Kidney epithelial cell (primary cell): ENCODE measurements at places on chromosomes 11 and 22. TPM values are rescaled to one million over a fixed set of nuclear protein-coding genes. Genes with fewer than 3 reads are reported as not detected.

NRXN2 gene
- not detected in 2 replicates for total RNA-seq

FXYD2 gene
- total RNA-seq = 5.0 and 7.5 TPM in 2 replicates

LDHAL6A gene
- total RNA-seq = not detected in 2 replicates

KDM4D gene
- total RNA-seq = 1.5 and 2.7 TPM in 2 replicates

KCNE3 gene
- 0.42 and 0.55 TPM in 2 replicates for total RNA-seq

TIMP3 gene
- total RNA-seq = 44.2 and 45.6 TPM in 2 replicates

UPB1 gene
- not detected in 2 replicates for total RNA-seq

TRPC6 gene
- not detected in 2 replicates for total RNA-seq

KDELR3 gene
- total RNA-seq = 17.0 and 18.5 TPM in 2 replicates

GRCh38 chr11:93791493-93791892, 7.4 kb downstream of the MED17 start:
- DNase-seq = no peak

GRCh38 chr11:83336993-83337392, 50.8 kb upstream of the CCDC90B start:
- no peak for DNase-seq

DNA sequence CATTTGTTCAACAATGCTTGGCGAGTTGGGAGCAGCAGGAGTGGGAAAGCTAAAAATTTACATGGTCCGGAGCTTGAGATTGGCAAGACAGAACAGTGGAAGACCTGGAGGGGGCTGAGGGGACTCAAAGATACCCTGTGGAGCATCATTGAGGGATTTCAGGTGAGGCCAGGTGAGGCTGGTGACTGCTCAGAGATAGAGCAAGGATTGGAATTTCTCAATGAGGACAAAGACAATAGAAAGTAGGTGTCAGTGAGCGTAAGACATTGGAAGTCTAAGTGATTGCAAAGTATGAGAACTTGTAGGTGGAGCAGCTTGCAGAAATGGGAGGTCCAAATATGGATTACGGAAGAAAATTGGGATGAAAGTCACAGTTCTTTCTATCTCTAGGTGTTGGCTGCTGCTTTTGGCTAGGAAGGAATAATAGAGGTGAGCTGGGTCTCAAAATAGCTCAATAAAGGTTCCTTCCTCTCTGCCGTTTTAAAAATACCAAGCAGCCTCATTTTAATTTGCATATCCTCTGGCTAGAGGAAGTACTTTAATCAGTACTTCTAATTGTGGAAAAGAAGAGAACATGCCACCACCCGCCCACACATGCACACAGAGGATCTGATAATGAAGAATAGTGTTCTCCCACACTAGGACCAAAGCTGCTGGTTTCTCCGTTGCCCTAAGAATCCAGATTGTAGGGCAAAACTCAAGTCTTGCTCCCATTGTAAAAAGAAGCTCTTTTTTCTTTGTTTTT, 41.8 kb upstream of the SORL1-AS1 start:
- DNase-seq = no peak

DNA sequence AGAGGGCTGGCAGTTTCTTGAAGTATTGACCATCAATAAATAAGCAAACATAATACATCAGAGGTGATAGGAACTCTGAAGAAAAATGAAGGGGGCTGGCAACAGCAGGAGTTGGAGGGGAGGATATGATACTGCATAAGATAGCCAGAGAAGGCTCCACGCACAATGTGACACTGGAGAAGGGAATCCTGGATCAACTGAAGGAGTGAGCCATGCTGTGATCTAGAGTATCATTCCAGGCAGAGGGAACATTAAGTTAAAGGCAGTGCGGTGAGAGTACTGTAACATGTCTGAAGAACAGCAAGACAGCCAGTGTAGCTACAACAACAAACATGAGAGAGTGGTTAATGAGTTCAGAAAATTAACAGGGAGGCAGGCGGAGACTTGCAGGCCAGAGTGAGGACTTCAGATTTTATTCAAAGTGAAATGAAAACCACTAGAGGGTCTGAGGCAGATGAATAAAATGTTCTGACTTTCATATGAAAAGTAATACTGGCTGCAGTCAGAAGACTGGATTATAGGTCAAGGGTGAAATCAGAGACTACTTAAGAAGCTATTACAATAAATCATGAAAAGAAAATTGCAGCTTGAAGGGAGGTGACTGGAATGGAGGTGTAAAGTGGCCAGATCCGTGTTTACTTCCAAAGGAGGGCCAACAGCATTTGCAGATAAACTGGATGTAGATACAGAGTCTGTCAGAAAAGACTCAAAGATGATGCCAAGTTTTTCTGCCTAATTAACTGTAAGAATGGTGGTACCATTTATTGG, 49.4 kb downstream of the RRAS2 start:
- no peak for DNase-seq

GRCh38 chr22:32776802-32777201, 24.7 kb upstream of the TIMP3 start:
- no peak for DNase-seq

GRCh38 chr11:2301631-2302305, at the start of the genes C11orf21 and TSPAN32:
C11orf21 (minus strand) TSS chr11:2301918; CDS start chr11:2301808, 110 bp downstream.
TSPAN32 (plus strand) TSS chr11:2302013; CDS start chr11:2302150, 137 bp downstream.
- no peak for DNase-seq

DNA sequence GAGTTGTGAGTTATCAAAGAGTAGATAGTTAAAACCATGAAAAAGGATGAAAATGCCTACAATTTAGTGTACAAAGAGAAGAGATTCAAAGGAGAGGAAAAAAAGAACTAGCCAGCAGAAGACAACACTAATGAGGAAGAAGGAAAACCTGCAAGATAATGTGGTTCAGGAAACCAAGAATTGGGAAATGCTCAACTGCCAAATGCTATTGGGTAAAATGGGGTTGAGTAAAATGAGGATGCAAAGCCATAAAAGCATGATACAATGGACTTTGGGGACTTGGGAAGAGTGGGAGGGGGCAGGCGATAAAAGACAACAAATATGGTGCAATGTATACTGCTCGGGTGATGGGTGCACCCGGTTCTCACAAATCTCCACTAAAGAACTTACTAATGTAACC, 7.6 kb upstream of the OR52K2 start:
- no peak for DNase-seq

DNA sequence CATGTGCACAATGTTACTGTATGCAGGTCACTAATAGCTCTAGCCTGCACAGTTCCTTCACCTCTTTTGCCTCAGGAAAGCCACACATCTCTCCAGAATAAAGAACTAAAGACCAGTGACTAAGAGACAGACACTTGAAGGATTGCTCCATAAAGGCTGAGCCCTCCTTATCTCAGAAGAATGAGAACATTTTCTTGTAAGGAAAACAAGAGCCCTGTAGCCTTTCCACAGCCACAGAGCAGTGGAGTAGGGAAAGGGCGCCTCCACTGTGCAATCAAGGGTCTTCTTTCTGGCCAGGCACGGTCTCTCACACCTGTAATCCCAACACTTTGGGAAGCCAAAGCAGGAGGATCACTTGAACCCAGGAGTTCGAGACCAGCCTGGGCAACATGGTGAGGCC, 202.6 kb upstream of the TMEM45B start:
- DNase-seq = no peak

- DNase-seq = no peak
Observed at GRCh38 chr11:64258356-64258755, 7.0 kb downstream of the PLCB3 start.

- no peak for DNase-seq
Observed at GRCh38 chr22:49077036-49077393, 750.7 kb downstream of the BRD1 start.

- DNase-seq = no peak
Observed at GRCh38 chr11:102620818-102621561, 4.1 kb downstream of the MMP20 start.

GRCh38 chr11:16299390-16299789, 57.0 kb downstream of the SOX6 start:
- DNase-seq = no peak

GRCh38 chr11:134565343-134565891, 153.4 kb upstream of the B3GAT1 start:
- DNase-seq = no peak
